ENCODE measurements at places on chromosomes 2 and 18. TPM values are rescaled to one million over a fixed set of nuclear protein-coding genes. Genes with fewer than 3 reads are reported as not detected.

CCDC178 gene
- total RNA-seq = not detected

NLRC4 gene
- not detected for total RNA-seq

AOX1 gene
- 0.19 TPM for total RNA-seq

SOWAHC gene
- 0.31 TPM for total RNA-seq

OLA1 gene
- total RNA-seq = 166 TPM

KLF7 gene
- 8.2 TPM for total RNA-seq

GAL3ST2 gene
- total RNA-seq = 0.31 TPM

CCDC195 gene
- total RNA-seq = not detected

RPRM gene
- total RNA-seq = 0.14 TPM

HOXD11 gene
- total RNA-seq = not detected

CHRNA1 gene
- not detected for total RNA-seq

RBBP8 gene
- total RNA-seq = 81.5 TPM

ACYP2 gene
- 7.5 TPM for total RNA-seq

DNAJC5G gene
- not detected for total RNA-seq

UPP2 gene
- total RNA-seq = not detected

PLCD4 gene
- 0.22 TPM for total RNA-seq

SKOR2 gene
- not detected for total RNA-seq

LAMA3 gene
- 0.31 TPM for total RNA-seq
